ENCODE measurements at places on chromosomes 6 and 20. TPM values are rescaled to one million over a fixed set of nuclear protein-coding genes. Genes with fewer than 3 reads are reported as not detected.

Gene MLN
- total RNA-seq = not detected

Gene CLDN20
- total RNA-seq = 2.2 TPM

Gene MACROD2
- 13.8 TPM for total RNA-seq

Gene ADGRB3
- 8.5 TPM for total RNA-seq

Gene DDO
- total RNA-seq = 1.3 TPM

Gene BYSL
- 16.0 TPM for total RNA-seq

Gene DYNLT2
- 2.9 TPM for total RNA-seq

Gene PAK5
- total RNA-seq = 0.18 TPM

Gene CASS4
- total RNA-seq = 2.4 TPM

Gene ELOVL2
- total RNA-seq = 2.9 TPM

Gene EBF4
- 15.3 TPM for total RNA-seq

Gene KCNQ2
- not detected for total RNA-seq

Gene RIPOR3
- total RNA-seq = 26.3 TPM

Gene FAM83C
- total RNA-seq = not detected

Gene ACTL10
- total RNA-seq = 0.71 TPM

Gene SNAP25
- total RNA-seq = 2.5 TPM

Gene GNMT
- total RNA-seq = 1.8 TPM

Gene TNFRSF6B
- total RNA-seq = 6.1 TPM

Gene PHACTR3
- not detected for total RNA-seq
